ENCODE measurements at places on chromosomes 1 and 21. TPM values are rescaled to one million over a fixed set of nuclear protein-coding genes. Genes with fewer than 3 reads are reported as not detected.

- H3K36me3 ChIP-seq = no peaks in the 10 kb centered on the region
- no peak overlapping the region for H3K4me3 ChIP-seq
- no peaks in the 10 kb centered on the region for H3K27me3 ChIP-seq
- H3K4me1 ChIP-seq = peaks cover 3% of the 10 kb centered on the region
- no peak for DNase-seq
These were observed 3.8 kb upstream of the NCMAP start for GRCh38 chr1:24551960-24552571.

- no peaks in the 10 kb centered on the region for H3K27me3 ChIP-seq
- H3K4me3 ChIP-seq = no peak overlapping the region
- DNase-seq = no peak
- no peak overlapping the region for H3K27ac ChIP-seq
These were observed 102.0 kb upstream of the BRINP3 start for GRCh38 chr1:190579552-190580193.

- no peaks in the 10 kb centered on the region for H3K36me3 ChIP-seq
- no peaks in the 10 kb centered on the region for H3K4me1 ChIP-seq
- H3K4me3 ChIP-seq = no peak overlapping the region
- DNase-seq = no peak
- H3K27ac ChIP-seq = no peak overlapping the region
These were observed 428.6 kb downstream of the PTPRC start for GRCh38 chr1:199067483-199067882.

DNA sequence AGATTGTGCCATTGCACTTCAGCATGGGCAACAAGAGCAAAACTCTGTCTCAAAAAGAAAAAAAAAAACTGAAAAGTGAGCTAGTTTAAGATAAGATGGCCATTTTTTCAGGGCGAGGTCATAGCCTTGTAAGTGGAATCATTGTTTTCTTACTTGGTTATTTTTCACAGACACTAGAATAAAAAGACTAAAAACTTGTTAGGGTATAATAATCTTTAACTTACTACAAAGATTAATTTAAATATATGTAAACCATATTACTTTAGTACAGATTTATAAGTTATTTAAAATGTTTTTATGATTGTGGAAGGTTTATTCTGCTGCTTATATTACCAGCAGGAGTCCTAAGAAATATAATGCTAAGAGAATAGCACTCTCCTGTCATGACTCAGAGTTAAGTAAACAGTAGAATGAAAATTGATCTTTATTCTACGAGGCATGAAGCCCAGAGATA lies 23.5 kb downstream of the ANGPTL1 start:
- no peaks in the 10 kb centered on the region for H3K4me1 ChIP-seq
- H3K4me3 ChIP-seq = no peak overlapping the region

GRCh38 chr1:117817629-117818028 lies 111.8 kb downstream of the GDAP2 start:
- H3K4me1 ChIP-seq = peaks cover 14% of the 10 kb centered on the region
- no peak overlapping the region for H3K27ac ChIP-seq
- H3K4me3 ChIP-seq = no peak overlapping the region
- no peak for DNase-seq

DNA sequence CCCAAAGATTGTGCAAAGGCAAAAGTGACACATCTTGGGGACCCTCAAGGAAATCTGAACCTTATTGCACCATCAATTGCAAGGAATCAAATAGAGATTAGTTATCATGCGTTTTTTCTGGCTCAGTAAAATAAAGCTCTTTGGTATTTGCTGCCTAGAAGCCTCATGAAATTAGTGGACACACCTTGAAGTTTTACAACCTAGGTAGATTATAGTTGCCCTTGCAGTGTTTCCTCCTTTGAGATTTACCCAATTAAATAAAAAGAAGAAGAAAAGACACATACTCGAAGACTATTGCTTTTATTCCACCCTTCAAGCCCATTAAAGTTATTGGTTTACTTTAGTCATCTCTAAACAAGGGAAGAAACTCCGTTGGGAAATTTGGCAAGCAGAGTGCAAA lies 70.0 kb downstream of the IL23R start:
- H3K4me1 ChIP-seq = no peaks in the 10 kb centered on the region
- H3K4me3 ChIP-seq = no peak overlapping the region
- H3K36me3 ChIP-seq = no peaks in the 10 kb centered on the region
- H3K27me3 ChIP-seq = no peaks in the 10 kb centered on the region

GRCh38 chr1:86756062-86756406 lies 51.7 kb downstream of the SH3GLB1 start:
- H3K4me1 ChIP-seq = peaks cover 8% of the 10 kb centered on the region
- DNase-seq = no peak
- H3K36me3 ChIP-seq = no peaks in the 10 kb centered on the region
- no peak overlapping the region for H3K4me3 ChIP-seq

DNA sequence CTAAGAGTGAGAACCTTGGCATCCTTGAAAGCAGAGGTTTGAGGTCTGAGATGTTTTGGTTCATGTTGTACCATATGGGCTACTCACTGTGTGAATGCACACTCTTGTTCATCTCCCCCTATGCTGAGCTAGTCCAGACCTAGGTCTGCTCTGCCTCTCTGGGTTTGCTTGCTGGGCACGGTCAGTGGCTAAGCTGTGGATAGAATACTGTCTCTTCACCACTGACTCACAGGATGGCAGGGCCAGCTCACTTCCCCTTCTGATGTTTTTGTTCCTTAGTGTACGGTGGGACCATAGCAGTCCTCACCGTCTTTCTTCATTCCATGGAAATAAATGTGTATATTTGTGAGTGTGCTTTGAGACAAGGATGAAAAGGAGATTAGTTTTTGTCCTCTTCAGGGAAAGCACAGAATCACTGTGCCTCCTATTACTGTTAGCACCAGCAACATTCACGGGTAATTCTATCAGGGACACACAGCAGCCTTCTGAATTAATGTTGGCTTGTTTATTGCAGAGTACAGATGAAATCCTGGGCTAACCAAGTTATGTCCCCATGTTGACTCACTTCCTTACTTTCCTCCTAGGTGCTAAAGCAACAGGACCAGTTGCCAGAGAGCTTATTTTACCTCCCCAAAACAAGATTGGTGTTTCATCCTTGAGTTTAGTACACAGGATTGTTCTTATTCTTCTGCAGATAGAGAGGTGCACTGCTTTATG lies 56.9 kb upstream of the IVNS1ABP start:
- no peaks in the 10 kb centered on the region for H3K36me3 ChIP-seq
- no peaks in the 10 kb centered on the region for H3K27me3 ChIP-seq
- H3K27ac ChIP-seq = no peak overlapping the region
- DNase-seq = no peak
- H3K4me3 ChIP-seq = no peak overlapping the region
- H3K4me1 ChIP-seq = no peaks in the 10 kb centered on the region

GRCh38 chr1:59695252-59695651 lies 119.5 kb upstream of the HOOK1 start:
- no peaks in the 10 kb centered on the region for H3K36me3 ChIP-seq
- peaks cover 51% of the 10 kb centered on the region for H3K4me1 ChIP-seq
- H3K27ac ChIP-seq = peak overlapping the region; percentile 87
- no peak overlapping the region for H3K4me3 ChIP-seq

- DNase-seq = no peak
- peaks cover 5% of the 10 kb centered on the region for H3K4me1 ChIP-seq
- H3K27me3 ChIP-seq = no peaks in the 10 kb centered on the region
- no peak overlapping the region for H3K4me3 ChIP-seq
These were observed 71.8 kb upstream of the ARHGAP29 start for GRCh38 chr1:94309216-94309615.

DNA sequence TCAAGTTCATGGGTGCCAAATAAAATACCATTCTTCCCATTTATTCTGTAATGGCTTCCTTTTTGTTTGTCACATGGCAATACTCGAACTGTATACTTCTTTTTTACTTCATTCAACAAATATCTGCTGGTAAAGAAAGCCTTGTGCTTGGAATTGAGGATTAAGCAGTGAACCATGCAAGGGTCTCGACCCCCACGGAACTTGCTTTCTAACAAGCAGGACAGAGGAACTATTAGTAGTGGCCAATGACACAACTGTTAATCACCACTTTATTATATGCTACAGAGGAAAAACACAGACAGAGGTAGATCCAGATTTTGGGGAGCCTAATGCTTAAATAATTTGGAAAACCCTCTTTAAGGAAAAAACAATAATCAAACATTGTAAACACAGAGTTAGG lies 542.2 kb downstream of the DPYD start:
- H3K4me1 ChIP-seq = no peaks in the 10 kb centered on the region
- H3K4me3 ChIP-seq = no peak overlapping the region
- no peaks in the 10 kb centered on the region for H3K36me3 ChIP-seq

DNA sequence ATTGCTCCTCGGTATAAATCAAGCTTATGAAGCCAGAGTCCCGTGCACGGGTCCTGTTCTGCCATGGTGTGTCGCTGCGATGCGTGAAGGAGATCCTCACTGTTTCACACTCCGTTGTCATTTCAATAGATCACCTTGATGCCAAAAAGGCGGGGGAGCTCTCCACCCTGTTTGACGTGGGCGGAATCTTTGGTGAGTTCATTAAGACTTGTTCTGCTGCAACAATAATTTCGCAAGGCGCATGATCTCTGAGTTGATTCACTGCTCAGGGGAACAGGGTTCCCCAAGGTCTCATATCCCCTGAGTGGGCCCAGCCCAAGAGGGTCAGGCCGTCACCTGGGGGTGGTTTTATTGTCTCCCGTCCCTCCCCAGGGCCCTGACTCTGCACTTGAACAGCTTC lies 50.0 kb downstream of the SLC37A1 start:
- no peak for DNase-seq
- H3K27ac ChIP-seq = no peak overlapping the region
- H3K4me3 ChIP-seq = no peak overlapping the region

- peak overlapping the region; percentile 72 for H3K27ac ChIP-seq
- H3K4me1 ChIP-seq = peaks cover 81% of the 10 kb centered on the region
- no peak for DNase-seq
- H3K27me3 ChIP-seq = no peaks in the 10 kb centered on the region
- no peaks in the 10 kb centered on the region for H3K36me3 ChIP-seq
These were observed 23.7 kb downstream of the JAK1 start for GRCh38 chr1:64942675-64943074.

DNA sequence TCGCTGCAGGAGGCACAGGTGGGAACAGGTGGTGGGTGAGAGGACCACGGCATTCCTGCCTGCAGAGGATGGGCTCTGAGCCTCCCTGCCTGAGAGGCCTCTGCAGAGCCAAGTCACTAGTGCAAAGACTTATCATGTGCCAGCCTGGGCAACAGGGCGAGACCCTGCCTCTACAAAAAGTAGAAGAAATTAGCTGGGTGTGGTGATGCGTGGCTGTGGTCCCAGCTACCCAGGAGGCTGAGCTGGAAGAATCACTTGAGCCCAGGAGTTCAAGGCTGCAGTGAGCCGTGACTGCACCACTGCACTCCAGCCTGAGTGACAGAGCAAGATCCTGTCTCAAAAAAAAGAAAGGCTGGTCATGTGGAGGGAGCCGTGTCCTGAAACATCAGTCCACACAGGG lies 46.4 kb downstream of the PKNOX1 start:
- DNase-seq = no peak
- H3K4me3 ChIP-seq = no peak overlapping the region
- H3K27ac ChIP-seq = no peak overlapping the region
- H3K36me3 ChIP-seq = no peaks in the 10 kb centered on the region
- no peaks in the 10 kb centered on the region for H3K27me3 ChIP-seq

DNA sequence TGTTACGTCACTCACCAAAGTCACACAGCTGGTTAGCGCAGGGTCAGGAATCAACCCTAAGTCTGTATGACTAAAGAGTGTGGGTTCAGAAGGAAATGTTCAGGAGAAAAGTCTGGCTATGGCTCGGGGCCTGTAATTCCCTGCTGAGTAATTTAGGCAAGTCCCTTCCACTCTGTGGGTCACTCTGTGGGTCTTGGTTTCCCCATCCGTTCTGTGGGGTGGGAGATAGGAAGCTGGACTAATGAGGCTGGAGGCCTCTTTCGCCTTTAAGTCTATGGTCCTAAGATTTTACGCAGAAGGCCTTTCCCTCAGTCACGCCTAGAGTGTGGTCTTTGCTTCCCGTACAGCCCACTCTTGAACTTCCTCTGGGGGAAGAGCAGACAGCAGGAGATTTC lies 14.3 kb upstream of the MED18 start:
- no peak overlapping the region for H3K27ac ChIP-seq
- no peaks in the 10 kb centered on the region for H3K36me3 ChIP-seq
- H3K4me3 ChIP-seq = no peak overlapping the region
- H3K4me1 ChIP-seq = no peaks in the 10 kb centered on the region
- H3K27me3 ChIP-seq = no peaks in the 10 kb centered on the region

GRCh38 chr1:184771190-184771691 lies 16.6 kb upstream of the EDEM3 start:
- H3K27me3 ChIP-seq = no peaks in the 10 kb centered on the region
- H3K4me1 ChIP-seq = no peaks in the 10 kb centered on the region
- DNase-seq = no peak
- H3K36me3 ChIP-seq = no peaks in the 10 kb centered on the region

- no peak overlapping the region for H3K27ac ChIP-seq
- H3K4me1 ChIP-seq = no peaks in the 10 kb centered on the region
- no peak for DNase-seq
- H3K27me3 ChIP-seq = peaks cover 90% of the 10 kb centered on the region
- H3K4me3 ChIP-seq = no peak overlapping the region
- H3K36me3 ChIP-seq = no peaks in the 10 kb centered on the region
These were observed 4.9 kb downstream of the OLIG2 start for GRCh38 chr21:33030633-33031032.

DNA sequence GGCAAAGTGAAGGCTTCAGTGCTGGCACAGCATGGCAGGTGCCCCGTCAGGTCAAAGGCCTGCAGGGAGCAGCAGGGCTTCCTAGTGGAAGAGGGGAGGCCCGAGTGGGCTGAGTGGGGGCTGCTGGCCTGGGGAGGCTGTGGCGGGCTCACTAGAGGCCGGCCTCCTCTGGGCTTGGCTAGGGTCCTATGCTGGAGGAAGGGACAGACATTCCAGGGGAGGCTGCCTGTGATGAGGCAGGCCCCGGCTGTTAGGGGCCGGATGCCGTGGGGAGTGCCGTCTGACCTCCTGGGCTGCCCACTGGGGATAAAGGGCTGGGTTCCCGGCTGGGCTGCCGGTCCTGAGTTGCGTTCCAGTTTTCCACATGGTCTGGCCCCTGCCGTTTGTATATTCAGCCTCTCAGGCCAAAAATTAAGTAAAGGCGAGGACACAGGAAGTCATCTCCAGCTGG lies 21.1 kb downstream of the PRXL2B start:
- H3K36me3 ChIP-seq = no peaks in the 10 kb centered on the region
- H3K27me3 ChIP-seq = no peaks in the 10 kb centered on the region
- no peaks in the 10 kb centered on the region for H3K4me1 ChIP-seq
- H3K4me3 ChIP-seq = no peak overlapping the region

SLC6A17 gene
- 0.12 TPM for total RNA-seq

MATN1 gene
- not detected for total RNA-seq

CRNN gene
- total RNA-seq = not detected

PODN gene
- total RNA-seq = 27.1 TPM

SCAMP3 gene
- total RNA-seq = 60.1 TPM

EDN2 gene
- not detected for total RNA-seq

AADACL4 gene
- total RNA-seq = not detected

OR6Y1 gene
- not detected for total RNA-seq

DNAH14 gene
- 1.8 TPM for total RNA-seq

REN gene
- not detected for total RNA-seq
